ENCODE measurements at places on chromosomes 5 and 9. TPM values are rescaled to one million over a fixed set of nuclear protein-coding genes. Genes with fewer than 3 reads are reported as not detected.

The LCN6 gene
- not detected for total RNA-seq

- no peak for DNase-seq
Observed at GRCh38 chr5:26390608-26391007, 647.8 kb downstream of the CDH9 start.

- DNase-seq: no peak
Observed at GRCh38 chr9:134559013-134559412, 82.6 kb upstream of the COL5A1 start.

DNA sequence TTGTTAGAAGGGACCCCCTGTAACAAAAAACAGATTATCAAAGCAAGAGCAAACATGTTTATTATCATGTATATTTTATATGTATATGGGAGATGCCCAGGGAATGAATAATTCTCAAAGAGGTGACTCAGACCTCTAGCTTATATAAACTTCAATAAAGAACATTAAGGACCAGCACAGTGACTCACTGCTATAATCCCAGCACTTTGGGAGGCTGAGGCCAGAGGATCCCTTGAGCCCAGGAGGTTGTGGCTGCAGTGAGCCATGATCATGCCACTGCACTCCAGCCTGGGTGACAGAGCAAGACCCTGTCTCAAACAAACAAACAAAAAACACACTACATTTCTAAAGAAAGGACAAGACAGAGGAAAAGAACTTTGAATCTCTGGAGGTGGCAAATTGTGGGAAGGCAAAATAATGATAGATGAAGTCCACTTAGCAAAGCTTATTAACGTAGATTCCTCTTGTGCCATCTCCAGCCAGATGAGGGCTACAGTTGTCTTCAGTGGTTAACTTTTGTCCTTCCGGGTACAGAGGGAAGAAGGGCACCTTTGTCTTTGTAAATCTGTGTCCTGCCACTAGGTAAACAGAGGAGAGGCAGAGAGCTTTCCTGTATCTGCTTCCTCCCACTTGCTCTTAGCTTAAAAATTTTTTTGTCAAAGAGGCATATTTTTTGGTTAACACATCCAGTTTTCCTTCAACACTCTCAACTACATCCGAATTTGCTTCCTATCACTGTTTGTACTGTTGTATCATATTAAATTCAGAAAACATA lies 7.5 kb upstream of the RFK start:
- no peak for DNase-seq

GRCh38 chr9:130956636-130957450 lies 17.8 kb upstream of the FIBCD1 start:
- DNase-seq: no peak
